ENCODE measurements at places on chromosomes 6 and 20. TPM values are rescaled to one million over a fixed set of nuclear protein-coding genes. Genes with fewer than 3 reads are reported as not detected.

GABRR2 gene
- not detected for polyA plus RNA-seq

TFAP2D gene
- polyA plus RNA-seq, result not detected

SCAF8 gene
- polyA plus RNA-seq, result 9.6 TPM

ARMC12 gene
- polyA plus RNA-seq, result 0.10 TPM

VEGFA gene
- 1.3 TPM for polyA plus RNA-seq

FOXQ1 gene
- not detected for polyA plus RNA-seq

DNA sequence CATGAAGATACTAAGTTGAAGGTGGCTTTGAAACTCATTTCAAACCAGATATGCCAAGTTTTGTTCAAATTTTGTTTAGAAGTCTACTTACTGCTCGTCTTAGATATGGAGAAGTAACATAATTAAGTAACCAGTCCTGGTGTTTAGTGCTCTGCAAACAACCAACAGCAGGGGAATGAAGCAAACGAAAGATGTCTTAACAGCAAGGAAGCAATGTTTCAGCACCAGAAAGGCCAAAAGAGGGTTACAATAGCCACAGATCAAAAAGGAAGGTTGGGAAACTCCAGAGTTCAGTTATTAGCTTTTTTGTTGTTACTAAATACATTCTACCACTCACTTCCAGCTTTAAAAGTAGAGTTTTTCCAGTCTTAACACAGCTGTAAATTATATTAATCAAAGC is 45.1 kb downstream of the LHFPL5 start:
- no peak overlapping the region for H3K27ac ChIP-seq
- H3K27me3 ChIP-seq, result no peaks in the 10 kb centered on the region
- H3K4me1 ChIP-seq, result no peaks in the 10 kb centered on the region
- no peak overlapping the region for H3K4me3 ChIP-seq

GRCh38 chr20:4406627-4407026 is 315.1 kb upstream of the PRND start:
- no peaks in the 10 kb centered on the region for H3K27me3 ChIP-seq
- no peak for DNase-seq
- no peak overlapping the region for H3K4me3 ChIP-seq
- no peaks in the 10 kb centered on the region for H3K4me1 ChIP-seq
- no peaks in the 10 kb centered on the region for H3K36me3 ChIP-seq
- H3K27ac ChIP-seq, result no peak overlapping the region

- H3K4me1 ChIP-seq, result no peaks in the 10 kb centered on the region
- H3K27ac ChIP-seq, result no peak overlapping the region
- no peak overlapping the region for H3K4me3 ChIP-seq
These were observed 103.7 kb upstream of the CD93 start for GRCh38 chr20:23189854-23190253.

DNA sequence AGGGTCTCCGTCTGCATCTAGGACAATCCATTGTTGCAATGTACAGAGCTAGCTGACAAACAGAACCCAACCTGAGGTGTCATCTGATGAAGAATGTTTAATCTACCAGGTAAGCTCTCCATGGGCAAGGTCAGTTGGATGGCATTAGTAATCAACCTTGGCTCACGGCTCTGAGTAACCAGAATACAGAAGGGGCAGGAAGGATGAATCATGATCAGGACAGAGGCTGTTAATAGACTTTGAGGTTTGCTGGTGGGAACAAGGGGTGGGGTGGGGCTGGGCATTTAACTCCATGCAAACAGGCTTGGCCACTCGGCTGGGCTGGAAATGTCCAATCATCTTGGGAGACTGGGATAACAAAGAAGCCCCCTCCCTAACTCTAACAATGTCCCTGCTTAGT is 77.1 kb upstream of the MRPS10 start:
- H3K36me3 ChIP-seq, result no peaks in the 10 kb centered on the region
- peaks cover 12% of the 10 kb centered on the region for H3K4me1 ChIP-seq
- H3K27me3 ChIP-seq, result no peaks in the 10 kb centered on the region
- no peak for DNase-seq
- no peak overlapping the region for H3K4me3 ChIP-seq
- H3K27ac ChIP-seq, result no peak overlapping the region

DNA sequence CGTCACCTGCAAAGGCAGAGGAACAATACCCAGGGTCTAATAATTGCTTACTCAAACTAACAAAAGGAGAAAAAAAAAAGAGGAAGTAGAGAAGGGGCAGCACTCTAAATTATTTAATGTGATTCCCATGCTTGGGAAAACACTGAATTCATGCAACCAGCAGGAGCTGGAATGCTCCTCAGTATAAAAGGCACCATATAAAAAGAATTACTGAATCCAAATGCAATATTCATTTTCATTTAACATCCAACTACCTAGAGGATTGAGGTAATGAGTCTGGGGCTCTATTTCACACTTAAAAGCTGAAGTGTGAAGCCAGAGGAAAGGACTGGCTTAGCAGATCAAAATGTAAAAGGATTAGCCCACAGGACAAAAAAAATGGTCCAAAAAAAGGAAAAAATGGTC is 8.7 kb downstream of the B4GALT5 start:
- H3K27me3 ChIP-seq, result no peaks in the 10 kb centered on the region
- DNase-seq, result no peak
- peaks cover 28% of the 10 kb centered on the region for H3K4me1 ChIP-seq
- peak overlapping the region; percentile 67 for H3K27ac ChIP-seq
- peak overlapping the region; percentile 19 for H3K4me3 ChIP-seq

- H3K4me3 ChIP-seq, result no peak overlapping the region
- H3K36me3 ChIP-seq, result no peaks in the 10 kb centered on the region
- H3K27ac ChIP-seq, result no peak overlapping the region
- no peak for DNase-seq
- no peaks in the 10 kb centered on the region for H3K4me1 ChIP-seq
These were observed 18.3 kb downstream of the KIAA1586 start for GRCh38 chr6:57064809-57065208.

DNA sequence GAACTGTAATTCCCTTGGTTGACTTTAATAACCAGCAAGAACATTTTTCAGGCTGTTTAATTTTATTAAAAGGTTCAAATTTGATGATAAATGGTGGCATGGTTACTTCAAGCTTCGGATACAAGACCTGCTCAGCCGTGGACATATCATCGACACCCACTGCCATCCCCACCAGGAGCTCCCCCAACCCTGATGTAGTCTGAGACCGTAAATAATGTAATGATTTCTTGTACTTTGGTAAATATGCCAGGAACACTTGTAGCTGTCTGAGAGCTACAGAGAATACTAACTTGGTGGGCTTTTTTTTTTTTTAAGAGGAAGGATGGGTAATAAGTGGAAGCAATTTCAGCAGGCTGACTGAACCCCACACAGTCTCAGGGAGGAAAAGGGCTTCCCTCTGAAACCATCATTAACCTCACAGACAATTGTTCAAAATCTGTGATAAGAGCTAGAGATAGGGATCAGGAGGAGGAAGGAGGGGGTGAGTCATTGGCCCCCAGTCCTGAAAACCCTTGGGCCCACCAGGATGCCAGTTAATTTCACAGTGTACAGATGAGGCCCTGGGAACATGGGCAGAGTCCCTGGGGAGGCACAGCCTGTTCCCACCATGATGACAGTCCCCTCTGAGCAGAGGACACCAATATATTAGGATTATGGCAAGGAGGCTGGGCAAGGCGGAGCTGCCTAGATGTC is 56.0 kb downstream of the APCDD1L start:
- peaks cover 27% of the 10 kb centered on the region for H3K4me1 ChIP-seq
- no peaks in the 10 kb centered on the region for H3K27me3 ChIP-seq
- H3K4me3 ChIP-seq, result 0 out of 2 replicates have a peak overlapping the region, but pooled peaks have one; percentile 21
- peak overlapping the region; percentile 49 for H3K27ac ChIP-seq
- no peaks in the 10 kb centered on the region for H3K36me3 ChIP-seq
- DNase-seq, result peak; percentile 36

DNA sequence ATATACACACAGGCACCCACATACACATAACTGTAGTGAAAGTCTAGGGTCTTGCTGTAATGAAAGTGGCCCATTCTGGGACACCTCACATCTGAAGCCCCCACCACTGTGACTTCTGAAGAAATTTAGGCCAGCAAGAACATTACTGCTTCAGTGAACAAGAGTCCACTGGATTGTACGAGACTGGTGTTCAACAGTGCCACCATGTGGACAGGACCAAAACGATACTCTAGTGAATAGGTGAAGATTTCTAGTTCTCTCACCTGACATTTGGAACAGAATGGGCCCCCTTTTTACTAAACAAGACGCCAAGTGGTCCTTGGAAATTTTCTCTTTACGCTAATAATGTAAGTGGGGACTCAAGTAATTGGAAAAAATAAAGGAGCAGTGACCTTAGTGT is 156.9 kb downstream of the MAFB start:
- no peak overlapping the region for H3K27ac ChIP-seq
- no peak for DNase-seq
- no peak overlapping the region for H3K4me3 ChIP-seq
- no peaks in the 10 kb centered on the region for H3K27me3 ChIP-seq
